ENCODE measurements at places on chromosomes 2 and 18. TPM values are rescaled to one million over a fixed set of nuclear protein-coding genes. Genes with fewer than 3 reads are reported as not detected.

SIX3 gene
- not detected for total RNA-seq

DNA sequence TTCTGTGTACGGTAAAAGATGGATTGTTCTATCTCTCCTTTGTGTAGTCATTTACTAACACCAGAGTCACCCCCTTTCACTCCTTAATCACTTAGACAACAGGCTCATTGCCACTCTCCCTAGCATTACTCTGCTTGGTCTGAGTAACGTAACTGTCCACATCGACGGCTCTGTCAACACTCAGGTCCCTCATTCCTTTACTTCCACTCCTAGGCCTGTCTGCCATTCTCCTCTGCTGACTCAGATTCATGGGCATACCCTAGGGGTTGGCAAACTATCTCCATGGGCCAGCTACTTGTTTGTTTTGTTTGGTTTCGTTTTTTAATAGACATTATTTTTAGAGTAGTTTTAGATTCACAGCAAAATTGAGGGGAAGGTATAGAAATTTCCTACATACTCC, 243.9 kb downstream of the NR4A2 start:
- no peak for DNase-seq

SMARCAL1 gene
- 28.2 TPM for total RNA-seq

MTLN gene
- 25.5 TPM for total RNA-seq

ALPI gene
- not detected for total RNA-seq

DNA sequence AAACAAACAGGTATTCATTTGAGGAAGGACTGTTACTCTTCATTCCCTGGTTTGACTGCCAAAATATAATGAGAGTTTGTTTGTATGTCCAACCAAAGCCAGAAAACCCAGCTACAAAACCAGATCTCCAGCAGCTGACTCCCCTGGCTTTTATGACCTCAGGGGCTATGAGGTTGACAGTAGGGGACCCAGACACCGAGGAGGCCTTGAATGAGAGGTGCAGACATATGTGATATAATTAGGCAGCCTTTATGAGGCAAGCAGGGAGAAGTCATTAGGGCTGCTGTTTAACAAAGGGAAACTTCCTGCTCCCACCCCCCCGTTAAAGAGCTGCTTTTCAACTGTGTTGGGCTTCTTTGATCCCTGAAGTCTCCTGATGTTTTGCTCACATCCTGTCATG, 236.7 kb downstream of the SLC4A3 start:
- no peak for DNase-seq

GRCh38 chr2:58239243-58239925, 1.7 kb downstream of the FANCL start:
- no peak for DNase-seq
